Immature natural killer cell (primary cell): ENCODE measurements at places on chromosomes 11 and 22. TPM values are rescaled to one million over a fixed set of nuclear protein-coding genes. Genes with fewer than 3 reads are reported as not detected.
A peak's percentile ranks its signal among the peaks of the same experiment; 100 is the strongest.

GRCh38 chr22:45096256-45096907, 67.3 kb upstream of the NUP50 start:
- DNase-seq: peak; percentile 12
- H3K36me3 ChIP-seq: no peaks in the 10 kb centered on the region
- H3K27me3 ChIP-seq: peaks cover 23% of the 10 kb centered on the region
- H3K4me3 ChIP-seq: no peak overlapping the region
- H3K27ac ChIP-seq: no peak overlapping the region

- H3K4me1 ChIP-seq: no peaks in the 10 kb centered on the region
- peaks cover 2% of the 10 kb centered on the region for H3K27me3 ChIP-seq
- no peaks in the 10 kb centered on the region for H3K36me3 ChIP-seq
- H3K27ac ChIP-seq: no peak overlapping the region
Observed at GRCh38 chr22:47574556-47574955, 812.1 kb downstream of the TBC1D22A start.

- peaks cover 13% of the 10 kb centered on the region for H3K27me3 ChIP-seq
- H3K36me3 ChIP-seq: peaks cover 4% of the 10 kb centered on the region
- no peak overlapping the region for H3K27ac ChIP-seq
- no peak for DNase-seq
Observed at GRCh38 chr11:107017433-107018218, 650 bp downstream of the GUCY1A2 start.

GRCh38 chr11:26974996-26975395, 18.9 kb upstream of the FIBIN start:
- H3K4me1 ChIP-seq: no peaks in the 10 kb centered on the region
- H3K4me3 ChIP-seq: no peak overlapping the region
- no peak for DNase-seq

- no peaks in the 10 kb centered on the region for H3K4me1 ChIP-seq
- H3K27me3 ChIP-seq: peaks cover 4% of the 10 kb centered on the region
- no peak overlapping the region for H3K4me3 ChIP-seq
Observed at GRCh38 chr11:70341881-70342429, 56.4 kb upstream of the CTTN start.

GRCh38 chr11:124877631-124877909, 12.3 kb downstream of the ROBO3 start:
- H3K36me3 ChIP-seq: no peaks in the 10 kb centered on the region
- no peak for DNase-seq
- peak overlapping the region; percentile 91 for H3K4me3 ChIP-seq
- peaks cover 5% of the 10 kb centered on the region for H3K27me3 ChIP-seq

- H3K36me3 ChIP-seq: peaks cover 4% of the 10 kb centered on the region
- H3K4me1 ChIP-seq: peaks cover 38% of the 10 kb centered on the region
- peak overlapping the region; percentile 93 for H3K4me3 ChIP-seq
- DNase-seq: no peak
Observed at GRCh38 chr22:31160328-31160978, 471 bp downstream of the RNF185 start.

DNA sequence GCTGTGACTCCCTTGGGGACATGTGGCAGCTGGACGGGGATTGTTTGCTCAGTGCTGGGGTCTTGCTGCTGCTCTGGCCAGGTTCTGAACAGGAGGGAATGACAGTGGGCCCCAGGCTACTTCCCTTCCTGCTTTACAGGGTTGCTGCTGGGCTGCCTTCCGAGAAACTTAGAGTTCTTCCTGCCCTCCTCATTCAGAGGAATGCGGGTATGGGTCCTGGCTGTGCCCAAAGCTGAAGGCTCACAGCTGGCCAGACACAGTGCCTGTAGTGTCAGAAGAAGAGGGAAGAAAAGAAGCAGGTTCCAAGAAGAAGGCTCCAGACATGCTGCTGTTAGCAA, 108.3 kb upstream of the PARVA start:
- H3K27ac ChIP-seq: no peak overlapping the region
- H3K4me1 ChIP-seq: no peaks in the 10 kb centered on the region
- H3K4me3 ChIP-seq: no peak overlapping the region
- peaks cover 4% of the 10 kb centered on the region for H3K27me3 ChIP-seq
- DNase-seq: no peak

DNA sequence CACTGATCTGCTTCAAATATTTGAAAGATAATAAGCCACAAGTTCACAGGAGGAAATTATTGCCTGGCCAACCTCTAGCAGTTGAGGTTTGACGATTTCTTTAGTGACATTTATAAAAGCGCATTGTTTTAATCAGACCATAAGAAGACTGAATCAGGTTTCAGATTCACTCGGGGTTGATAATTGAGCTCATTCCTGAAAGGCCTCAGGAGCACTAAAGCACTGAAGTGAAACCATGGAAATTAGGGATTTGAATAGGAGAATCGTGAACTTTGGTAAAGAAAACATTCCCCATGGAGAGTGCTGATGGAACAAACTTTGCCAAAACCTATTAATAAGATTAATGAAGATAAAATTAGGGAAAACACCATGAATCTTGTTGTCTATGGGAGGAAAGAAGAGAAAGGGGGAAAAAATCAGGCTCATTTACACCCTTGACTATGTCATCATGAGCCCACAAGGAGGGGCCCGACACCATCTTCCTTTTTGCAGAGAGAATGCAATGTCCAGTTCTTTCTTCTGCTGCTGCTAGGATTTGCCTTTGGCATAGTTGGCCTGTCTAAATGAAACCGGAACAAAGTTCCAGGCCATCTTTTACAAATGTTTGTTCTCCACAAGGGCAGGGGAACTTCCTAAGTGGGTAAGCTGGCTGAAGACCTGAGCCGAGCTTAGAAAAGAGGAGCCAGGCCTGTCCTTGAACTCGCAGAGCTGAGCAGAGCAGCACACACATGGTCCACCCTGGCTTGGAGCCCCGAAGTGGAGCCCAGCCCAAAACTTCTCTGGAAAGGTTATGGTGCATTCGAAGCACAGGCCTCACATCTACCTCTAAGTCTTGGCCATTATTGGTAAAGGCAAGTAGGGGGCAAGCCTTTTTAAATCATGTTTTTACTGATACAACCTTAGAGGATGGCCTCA, 56.1 kb upstream of the EIF3M start:
- no peak overlapping the region for H3K4me3 ChIP-seq
- H3K36me3 ChIP-seq: no peaks in the 10 kb centered on the region
- DNase-seq: no peak
- no peak overlapping the region for H3K27ac ChIP-seq
- H3K27me3 ChIP-seq: no peaks in the 10 kb centered on the region

GRCh38 chr22:30413745-30414524, 11.6 kb upstream of the MTFP1 start:
- no peaks in the 10 kb centered on the region for H3K4me1 ChIP-seq
- H3K27ac ChIP-seq: no peak overlapping the region
- H3K27me3 ChIP-seq: peaks cover 3% of the 10 kb centered on the region

- H3K27ac ChIP-seq: no peak overlapping the region
- H3K36me3 ChIP-seq: no peaks in the 10 kb centered on the region
- no peaks in the 10 kb centered on the region for H3K27me3 ChIP-seq
- DNase-seq: no peak
- peaks cover 4% of the 10 kb centered on the region for H3K4me1 ChIP-seq
Observed at GRCh38 chr11:128152796-128153696, 434.3 kb downstream of the ETS1 start.

GRCh38 chr22:25760848-25761595, 19.0 kb downstream of the MYO18B start:
- DNase-seq: no peak
- H3K27ac ChIP-seq: no peak overlapping the region
- H3K4me1 ChIP-seq: no peaks in the 10 kb centered on the region

GRCh38 chr11:103234974-103235373, 125.7 kb downstream of the DYNC2H1 start:
- H3K36me3 ChIP-seq: peaks cover 10% of the 10 kb centered on the region
- H3K27me3 ChIP-seq: no peaks in the 10 kb centered on the region
- no peak overlapping the region for H3K27ac ChIP-seq

GRCh38 chr11:110173811-110174644, 80.8 kb downstream of the ZC3H12C start:
- peak; percentile 27 for DNase-seq
- no peaks in the 10 kb centered on the region for H3K36me3 ChIP-seq
- H3K27ac ChIP-seq: no peak overlapping the region
- H3K4me1 ChIP-seq: peaks cover 6% of the 10 kb centered on the region

GRCh38 chr11:64219354-64219684, 6.7 kb downstream of the TRPT1 start:
- H3K36me3 ChIP-seq: peaks cover 4% of the 10 kb centered on the region
- H3K27me3 ChIP-seq: no peaks in the 10 kb centered on the region
- H3K4me3 ChIP-seq: no peak overlapping the region
- peaks cover 3% of the 10 kb centered on the region for H3K4me1 ChIP-seq

The SOX10 gene
- polyA plus RNA-seq: not detected

The PLAAT5 gene
- 3.8 TPM for polyA plus RNA-seq

The LRRC10B gene
- not detected for polyA plus RNA-seq

The PRRG4 gene
- not detected for polyA plus RNA-seq

The OR51E2 gene
- not detected for polyA plus RNA-seq

The TTC12 gene
- polyA plus RNA-seq: 5.5 TPM

The OTOG gene
- polyA plus RNA-seq: not detected

The ADAMTS15 gene
- not detected for polyA plus RNA-seq

The NCAPD3 gene
- 16.7 TPM for polyA plus RNA-seq
